ENCODE measurements at places on chromosomes 13 and 19.

DNA sequence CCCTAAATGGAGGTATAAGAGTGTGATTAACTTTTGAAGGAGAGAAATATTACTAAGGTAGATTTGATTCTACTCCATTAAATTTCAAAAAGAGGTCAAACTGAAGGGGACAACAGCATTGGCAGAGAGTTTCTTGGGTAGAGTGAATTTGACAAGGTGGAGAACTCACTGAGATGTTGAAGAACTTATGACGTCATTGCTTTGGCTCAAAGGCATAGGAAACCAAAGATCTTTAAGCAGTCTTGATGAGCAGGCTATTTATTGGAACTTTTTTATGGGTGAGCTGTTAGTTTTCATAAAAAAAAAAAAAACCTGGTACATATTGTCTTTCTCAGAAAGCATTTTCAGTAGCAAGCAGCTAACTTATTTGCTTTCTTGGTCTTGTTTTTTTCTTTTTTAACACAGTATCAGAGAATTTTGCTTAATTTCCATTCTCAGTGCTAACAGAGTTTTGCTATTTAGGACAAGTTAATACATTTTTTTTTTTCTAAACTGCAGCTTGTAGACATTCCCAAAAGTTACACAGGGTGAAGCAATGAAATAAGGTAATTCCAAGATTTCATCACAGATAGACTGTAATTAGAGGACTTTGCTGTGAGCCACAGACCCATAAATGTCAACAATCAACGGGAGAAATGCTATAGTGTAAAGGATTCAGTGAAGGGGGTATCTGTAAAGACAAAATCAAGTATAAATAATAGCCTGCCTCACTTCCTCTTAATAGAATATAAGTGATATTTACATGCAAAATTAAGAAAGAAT, 412.2 kb upstream of the KLHL1 start:
- no peak for DNase-seq

DNA sequence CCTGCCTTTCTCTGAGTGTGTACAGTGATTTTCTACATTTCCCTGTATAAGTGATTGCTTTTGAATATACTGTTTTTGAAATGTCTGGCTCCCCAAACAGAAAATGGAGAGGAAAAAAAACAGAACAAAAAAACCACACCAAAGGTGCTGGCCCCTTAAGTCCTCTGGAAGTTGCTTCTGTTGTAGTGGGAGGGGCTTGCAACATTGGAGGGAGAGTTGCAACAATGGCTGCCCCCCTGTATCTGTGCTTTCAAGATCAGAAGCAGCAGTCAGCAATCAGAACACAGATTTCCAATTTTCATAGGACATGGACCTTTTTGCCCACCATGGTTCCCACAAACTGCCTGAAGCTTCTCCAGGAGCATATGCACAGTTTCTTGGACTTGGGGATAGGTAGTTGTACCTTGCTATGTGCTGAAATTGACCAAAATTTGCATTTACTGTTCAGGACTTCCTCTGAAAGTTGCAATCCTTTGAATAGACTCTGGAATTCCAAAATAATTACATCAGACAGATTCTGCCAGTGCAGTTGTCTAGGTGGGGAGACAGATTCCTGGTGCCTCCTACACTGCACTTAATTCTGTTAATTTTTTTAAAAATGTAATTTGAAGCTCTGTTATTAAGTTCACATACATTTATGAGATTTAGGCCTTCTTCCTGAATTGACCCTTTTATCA, 13.8 kb downstream of the BIVM start:
- no peak for DNase-seq

GRCh38 chr19:40777645-40777936, 456 bp upstream of the RAB4B start:
- no peak for DNase-seq

GRCh38 chr19:39839678-39840327, 5.8 kb upstream of the DYRK1B start:
- no peak for DNase-seq

DNA sequence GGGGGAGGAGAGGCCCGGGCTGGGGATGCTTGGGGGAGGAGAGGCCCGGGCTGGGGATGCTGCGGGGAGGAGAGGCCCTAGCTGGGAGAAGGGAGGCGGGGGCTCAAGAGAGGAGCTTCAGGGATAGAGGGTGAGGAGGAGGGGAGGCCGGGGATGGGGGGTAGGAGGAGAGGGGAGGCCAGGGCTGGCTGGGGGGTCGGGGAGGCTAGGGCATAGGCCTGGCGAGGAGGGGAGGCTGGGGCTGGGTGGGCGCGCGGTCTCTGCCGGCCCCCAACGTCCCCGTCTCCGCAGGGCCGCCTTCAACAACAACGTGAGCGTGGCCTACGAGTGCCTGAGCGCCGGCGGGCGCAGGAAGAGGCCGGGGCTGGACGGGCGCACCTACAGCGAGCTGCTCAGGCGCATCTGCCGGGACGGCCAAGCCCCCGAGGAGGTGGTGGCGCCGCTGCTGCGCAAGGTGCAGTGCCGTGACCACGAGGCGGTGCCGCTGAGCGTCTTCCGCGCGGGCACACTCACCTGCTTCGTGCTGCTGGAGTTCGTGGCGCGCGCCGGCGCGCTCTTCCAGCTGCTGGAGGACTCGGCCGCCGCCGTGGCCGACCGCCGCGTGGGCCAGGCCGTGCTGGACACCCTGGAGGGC, 11.4 kb downstream of the TPGS1 start:
- peak; percentile 69 for DNase-seq

DNA sequence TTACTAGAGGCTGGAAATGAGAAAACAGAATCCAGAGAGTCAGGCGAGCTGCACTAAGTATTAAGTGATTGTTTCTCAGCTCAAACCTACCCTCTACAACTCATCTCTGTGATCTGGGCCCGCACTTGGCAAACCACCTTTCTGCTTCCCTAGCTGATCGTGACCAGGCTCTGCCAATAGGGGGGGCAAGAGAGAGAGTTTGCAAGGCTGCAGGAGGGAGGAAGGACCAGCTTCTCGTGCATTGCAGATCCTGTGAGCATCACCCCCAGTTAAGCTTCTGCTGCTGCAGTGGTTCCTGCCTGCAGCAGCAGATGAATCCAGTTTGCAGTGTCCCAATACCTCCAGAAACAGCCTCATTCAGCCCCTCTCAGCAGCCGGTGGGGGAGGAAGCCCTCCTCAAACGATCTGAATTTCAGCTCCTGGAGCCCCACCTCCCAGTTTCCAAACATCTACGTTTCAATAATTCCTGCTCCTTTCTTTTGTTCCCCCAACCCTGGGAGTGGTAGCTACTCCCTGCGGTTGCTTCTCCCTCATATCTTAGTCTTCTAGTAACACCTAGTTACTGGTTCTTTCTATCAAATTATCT, 20.0 kb downstream of the XRCC1 start:
- peak; percentile 82 for DNase-seq
